ENCODE measurements at places on chromosomes 5 and 9.

DNA sequence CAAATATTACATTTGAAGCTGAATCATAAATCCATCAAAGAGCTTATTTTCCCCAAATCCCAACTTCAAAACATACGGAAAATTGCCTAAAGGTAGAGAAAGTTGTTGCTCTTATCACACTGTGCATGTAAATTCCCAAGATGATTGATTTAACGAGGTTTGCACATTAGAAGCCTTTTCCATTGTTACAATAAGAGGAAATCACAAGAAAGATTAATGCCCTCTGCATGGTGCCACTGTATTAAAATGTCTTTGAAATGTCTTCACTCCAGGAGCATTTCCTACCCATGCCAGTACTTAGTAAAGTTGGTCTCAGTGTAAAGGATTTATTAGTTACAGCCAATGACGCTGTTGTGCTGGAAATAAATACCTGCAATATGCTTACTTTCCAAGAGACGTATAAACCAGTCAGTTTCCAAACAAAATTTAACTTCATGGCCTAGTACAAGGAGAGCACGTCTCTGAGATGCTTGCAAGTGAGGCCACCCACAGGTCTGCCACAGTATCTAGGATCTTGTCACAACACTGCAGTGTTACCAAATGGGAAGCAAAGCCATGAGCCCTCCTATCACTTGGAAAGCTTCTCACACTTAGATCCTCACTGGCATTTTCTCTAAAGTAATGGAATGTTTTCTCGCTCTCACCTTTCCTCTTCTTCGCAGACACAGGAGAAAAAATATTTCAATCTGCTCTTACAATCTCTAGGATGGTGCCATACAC lies 112.4 kb downstream of the CETN3 start:
- no peak for DNase-seq

- DNase-seq, result no peak
Measured at GRCh38 chr5:104421431-104421830, 858.8 kb upstream of the NUDT12 start.

DNA sequence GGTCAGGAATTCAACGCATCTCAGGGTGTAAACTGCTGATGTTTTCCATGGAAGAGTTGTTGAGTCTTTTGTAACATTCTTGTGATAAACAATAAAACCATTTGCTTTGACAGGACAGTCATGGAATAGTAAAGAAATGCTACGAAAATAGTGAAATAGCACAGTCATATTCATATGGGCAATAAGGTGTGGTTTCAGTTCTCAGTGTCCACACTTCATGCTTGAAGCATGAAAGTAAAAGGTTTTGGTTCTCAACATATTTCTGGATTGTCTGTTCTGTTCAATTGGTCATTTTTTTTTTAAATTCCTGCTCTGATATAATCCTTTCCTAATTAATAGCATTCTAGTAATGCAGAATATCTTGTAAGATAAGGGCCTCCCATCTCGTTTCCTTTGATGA lies 467.6 kb upstream of the ZNF608 start:
- DNase-seq, result no peak

GRCh38 chr9:6506571-6506970 lies 93.6 kb downstream of the UHRF2 start:
- no peak for DNase-seq

DNA sequence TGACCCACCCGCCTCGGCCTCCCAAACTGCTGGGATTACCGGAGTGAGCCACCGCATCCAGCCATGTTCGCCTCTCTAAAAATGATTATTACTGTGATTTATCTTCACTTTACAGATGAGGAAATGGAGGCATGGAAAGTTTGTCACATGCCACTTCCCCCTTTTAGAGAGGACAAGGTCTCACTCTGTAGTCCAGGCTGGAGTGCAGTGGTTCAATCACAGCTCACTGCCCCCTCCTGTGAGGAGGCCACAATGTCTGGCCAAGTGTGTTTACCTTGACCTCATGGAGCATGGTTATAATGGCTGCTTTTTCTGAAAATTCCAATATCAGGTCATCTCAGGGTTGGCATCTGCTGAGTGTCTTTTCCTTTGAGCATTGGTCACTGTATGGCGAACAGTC lies 6.7 kb downstream of the PRRT1B start:
- no peak for DNase-seq

DNA sequence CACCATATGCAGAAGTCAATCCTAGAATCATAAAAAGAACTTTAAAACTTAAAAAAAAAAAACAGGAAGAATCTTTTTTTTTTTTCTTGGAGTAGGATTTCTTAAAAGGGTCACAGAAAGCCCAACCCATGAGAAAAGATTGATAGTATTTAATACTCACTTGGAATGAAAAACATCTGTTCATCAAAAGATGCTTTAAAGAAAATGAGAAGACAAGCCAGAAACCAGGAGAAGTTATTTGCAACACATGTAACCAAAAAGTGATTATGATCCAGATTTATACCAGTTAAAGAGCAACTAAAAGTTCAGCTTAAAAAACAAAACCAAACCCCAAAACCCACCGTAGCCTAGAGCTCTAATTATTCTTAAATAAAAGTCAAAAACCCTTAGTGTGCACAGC lies 69.3 kb downstream of the TLE4 start:
- no peak for DNase-seq

GRCh38 chr5:168995024-168995423 lies 305.9 kb downstream of the SLIT3 start:
- no peak for DNase-seq

GRCh38 chr5:133683646-133684596 lies 71.6 kb upstream of the FSTL4 start:
- no peak for DNase-seq

- no peak for DNase-seq
Measured at GRCh38 chr9:98971168-98971914, 27.6 kb downstream of the COL15A1 start.

DNA sequence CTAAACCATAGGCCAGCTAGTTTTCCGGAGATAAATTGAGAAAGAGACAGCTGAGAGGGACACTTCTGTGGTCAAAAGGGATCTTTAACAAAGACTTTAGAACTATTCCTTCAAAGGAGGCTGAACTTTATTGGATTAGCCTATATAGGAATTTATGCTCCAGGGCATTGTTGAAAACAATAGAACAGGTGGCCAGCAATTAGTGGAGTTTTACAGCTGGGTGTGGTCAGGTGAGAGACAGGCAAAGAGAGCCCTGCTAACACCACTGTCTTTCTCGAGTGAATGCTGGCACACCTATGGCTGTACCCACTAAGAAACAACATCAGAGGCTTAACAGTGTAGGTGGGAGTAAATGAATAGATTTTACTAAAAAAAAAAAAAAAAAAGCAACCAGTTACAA lies 16.7 kb upstream of the TLR4 start:
- DNase-seq, result no peak

DNA sequence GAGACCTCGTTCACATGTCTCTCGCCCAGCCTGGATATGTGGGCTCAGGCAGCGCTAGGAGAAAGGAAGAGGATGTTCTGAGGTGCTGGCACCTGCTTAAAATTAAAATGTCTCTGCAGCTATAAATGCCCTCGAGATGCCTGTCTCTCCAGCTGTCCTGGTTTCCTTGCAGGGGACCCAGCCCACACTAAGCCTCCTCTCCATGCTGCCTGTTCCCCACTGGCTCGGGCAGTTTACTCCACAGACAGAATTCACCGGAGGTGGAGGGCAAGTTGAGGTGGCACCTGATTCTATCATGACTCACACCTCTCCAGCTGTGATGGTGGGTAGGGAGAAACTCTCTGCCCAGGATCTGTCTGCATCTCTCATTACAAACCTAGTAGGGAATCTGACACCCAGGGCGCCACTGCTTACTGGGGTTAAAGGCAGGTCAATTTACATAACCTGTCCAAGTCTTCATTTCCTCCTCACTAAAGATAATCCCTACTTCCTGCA lies 420.9 kb downstream of the SPOCK1 start:
- DNase-seq, result no peak

DNA sequence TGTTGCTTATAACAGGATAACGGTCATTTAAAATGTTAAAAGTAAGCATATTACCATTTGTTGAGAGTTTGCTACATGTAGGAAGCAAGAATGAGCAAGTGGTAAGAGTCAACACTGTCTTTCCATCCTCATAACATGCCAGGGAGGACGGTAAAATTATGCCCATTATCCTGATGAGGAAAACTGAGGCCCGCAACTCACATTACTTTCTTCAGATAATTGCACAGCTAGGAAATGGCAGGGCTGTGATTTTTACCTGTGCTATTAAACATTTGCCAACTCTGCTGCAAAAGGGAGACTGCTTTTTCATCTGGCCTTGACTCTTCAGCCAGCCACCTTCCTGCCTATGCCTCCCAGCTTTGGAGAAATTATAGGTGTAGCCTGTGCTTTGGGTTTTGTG lies 79.8 kb upstream of the BOD1 start:
- DNase-seq, result no peak

- no peak for DNase-seq
Measured at GRCh38 chr5:95113489-95113888, 171.4 kb downstream of the MCTP1 start.

GRCh38 chr5:54533541-54534190 lies 16.1 kb downstream of the SNX18 start:
- no peak for DNase-seq

- no peak for DNase-seq
Measured at GRCh38 chr9:107224252-107224651, 58.8 kb upstream of the RAD23B start.
